ENCODE measurements at places on chromosomes 2 and 18.

GRCh38 chr2:238851026-238851425, 3.1 kb downstream of the TWIST2 start:
- DNase-seq: no peak
- no peaks in the 10 kb centered on the region for H3K27me3 ChIP-seq
- H3K4me1 ChIP-seq: peaks cover 12% of the 10 kb centered on the region
- no peaks in the 10 kb centered on the region for H3K36me3 ChIP-seq

GRCh38 chr2:101478181-101479001, 3.5 kb upstream of the RFX8 start:
- H3K4me3 ChIP-seq: no peak overlapping the region
- no peak for DNase-seq
- peaks cover 13% of the 10 kb centered on the region for H3K4me1 ChIP-seq

DNA sequence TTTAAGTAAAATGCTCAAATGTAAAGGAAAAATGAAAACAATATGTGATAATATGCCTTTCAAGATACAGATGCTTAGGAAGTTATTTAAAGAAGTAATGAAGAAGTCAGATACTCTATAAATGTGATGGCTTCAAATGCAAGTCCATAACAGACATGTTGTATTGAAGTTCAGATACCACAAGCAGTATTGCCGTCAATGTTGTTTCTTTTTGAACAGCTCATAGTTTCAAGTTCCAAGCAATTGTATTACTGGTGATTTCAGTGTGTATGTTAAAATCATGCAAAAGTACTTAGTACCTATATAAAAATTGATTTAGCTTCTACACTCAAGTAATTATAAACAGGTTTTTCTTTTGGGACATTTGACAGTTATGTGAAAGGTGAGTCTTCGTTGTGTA, 24.9 kb downstream of the KCMF1 start:
- H3K27me3 ChIP-seq: no peaks in the 10 kb centered on the region
- H3K4me1 ChIP-seq: peaks cover 81% of the 10 kb centered on the region
- no peaks in the 10 kb centered on the region for H3K36me3 ChIP-seq

DNA sequence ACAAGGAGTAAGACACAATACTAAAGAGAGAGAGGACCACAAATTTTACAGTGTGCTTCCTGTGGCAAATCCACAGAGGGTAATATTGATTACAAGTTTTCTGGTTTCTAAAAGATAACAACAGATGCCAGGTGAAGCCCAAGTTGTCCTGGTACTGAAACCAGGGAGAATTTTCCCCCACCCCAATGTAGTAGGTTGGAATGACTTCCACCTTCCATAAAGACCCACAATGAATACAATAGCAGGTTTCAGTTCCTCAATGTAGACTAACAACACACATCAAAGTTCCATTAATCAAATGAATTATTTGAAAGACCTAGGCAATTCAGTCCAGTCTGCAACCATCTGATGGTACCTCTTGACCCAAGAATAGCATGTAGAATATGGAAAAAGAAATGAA, 44.0 kb upstream of the TMEM247 start:
- no peaks in the 10 kb centered on the region for H3K36me3 ChIP-seq
- H3K27ac ChIP-seq: no peak overlapping the region
- no peak for DNase-seq
- no peaks in the 10 kb centered on the region for H3K27me3 ChIP-seq
- peaks cover 6% of the 10 kb centered on the region for H3K4me1 ChIP-seq

- no peaks in the 10 kb centered on the region for H3K4me1 ChIP-seq
- H3K36me3 ChIP-seq: no peaks in the 10 kb centered on the region
- no peak for DNase-seq
- H3K27me3 ChIP-seq: no peaks in the 10 kb centered on the region
- H3K27ac ChIP-seq: no peak overlapping the region
- no peak overlapping the region for H3K4me3 ChIP-seq
Measured at GRCh38 chr2:39723946-39724827, 54.9 kb downstream of the THUMPD2 start.

- peaks cover 20% of the 10 kb centered on the region for H3K4me1 ChIP-seq
- H3K27me3 ChIP-seq: no peaks in the 10 kb centered on the region
- no peaks in the 10 kb centered on the region for H3K36me3 ChIP-seq
- no peak overlapping the region for H3K27ac ChIP-seq
- DNase-seq: no peak
Measured at GRCh38 chr2:190340369-190340768, 3.0 kb upstream of the INPP1 start.

Measured in vagina (tissue), 2 donors.